K562 (cell line): ENCODE measurements at places on chromosomes 2 and 18. TPM values are rescaled to one million over a fixed set of nuclear protein-coding genes. Genes with fewer than 3 reads are reported as not detected.

MAPK4 gene
- total RNA-seq = not detected in 2 replicates

- no peak for DNase-seq
Measured at GRCh38 chr2:121999264-121999663, 243.8 kb downstream of the TSN start.

- DNase-seq = no peak
Measured at GRCh38 chr2:102096103-102096502, 46.4 kb upstream of the IL1R1 start.

- no peak for DNase-seq
Measured at GRCh38 chr2:29747786-29748470, 173.5 kb downstream of the ALK start.

DNA sequence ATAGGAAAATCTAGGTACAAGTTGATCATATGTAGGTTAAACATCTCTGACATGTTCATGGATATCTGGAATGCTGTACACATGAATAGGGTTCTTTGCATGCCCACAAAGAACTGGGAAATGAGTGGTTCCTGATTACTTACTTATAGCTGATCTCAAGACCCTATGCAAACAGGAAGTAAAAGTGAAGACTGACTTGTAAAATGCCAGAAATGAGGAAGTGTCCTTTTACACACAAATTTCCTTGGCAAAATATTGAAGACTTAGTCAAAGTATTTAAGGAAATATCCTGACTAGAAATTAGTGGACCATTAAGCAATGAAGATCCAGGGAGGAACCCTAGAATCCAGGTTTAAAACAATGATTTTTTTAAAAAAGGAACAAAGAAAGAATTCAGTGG lies 203.7 kb upstream of the DLGAP1 start:
- no peak for DNase-seq

GRCh38 chr18:5391409-5391808 lies 95.9 kb upstream of the ZBTB14 start:
- no peak for DNase-seq

- DNase-seq = no peak
Measured at GRCh38 chr2:74927621-74928020, 30.8 kb upstream of the POLE4 start.

HJURP gene
- total RNA-seq = 43.6 and 46.4 TPM in 2 replicates

DNA sequence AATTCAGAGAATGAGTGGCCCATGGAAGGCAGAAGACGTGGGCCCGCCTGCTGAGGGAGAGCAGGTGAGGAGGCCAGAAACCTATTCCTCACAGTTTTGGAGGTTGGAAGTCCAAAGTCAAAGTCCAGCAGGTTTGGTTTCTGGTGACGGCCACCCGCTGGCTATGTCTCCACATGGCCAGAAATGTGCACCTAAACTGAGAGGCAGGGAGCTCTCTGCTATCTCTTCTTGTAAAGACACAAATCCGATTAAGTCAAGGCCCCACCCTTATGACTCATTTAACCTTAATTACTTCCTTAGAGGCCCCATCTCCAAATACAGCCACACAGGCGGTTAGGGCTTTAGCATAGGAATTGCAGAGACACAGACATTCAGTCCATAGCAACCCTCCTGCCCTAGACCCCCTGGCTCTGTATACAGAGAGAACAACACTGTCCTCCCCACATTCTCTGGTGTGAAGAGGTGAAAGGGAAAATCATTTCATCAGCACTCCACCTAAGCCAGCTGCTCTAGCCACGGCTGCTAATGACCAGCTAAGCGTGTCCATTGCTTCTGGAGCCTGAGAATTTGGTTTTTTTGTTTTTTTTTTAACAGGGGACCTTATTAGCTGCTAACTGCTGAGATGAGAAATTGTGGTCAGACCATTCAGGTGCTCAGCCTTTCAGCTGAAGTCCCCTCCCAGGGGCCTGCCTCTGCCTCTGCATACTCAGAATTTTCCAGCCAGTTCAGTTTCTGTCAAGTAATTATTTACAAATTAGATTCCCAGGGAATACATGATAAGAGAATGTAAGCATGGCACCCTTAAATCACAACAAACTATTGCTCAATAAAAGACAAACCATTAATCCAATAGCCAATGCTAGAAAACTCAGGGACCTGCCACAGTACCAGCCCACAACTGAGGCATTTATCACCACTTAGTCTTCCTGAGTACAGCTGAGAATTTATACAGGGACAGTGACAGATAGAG lies 368.7 kb upstream of the ID2 start:
- DNase-seq = peak; percentile 59

GRCh38 chr18:68085251-68085650 lies 568.7 kb upstream of the DSEL start:
- no peak for DNase-seq

DNA sequence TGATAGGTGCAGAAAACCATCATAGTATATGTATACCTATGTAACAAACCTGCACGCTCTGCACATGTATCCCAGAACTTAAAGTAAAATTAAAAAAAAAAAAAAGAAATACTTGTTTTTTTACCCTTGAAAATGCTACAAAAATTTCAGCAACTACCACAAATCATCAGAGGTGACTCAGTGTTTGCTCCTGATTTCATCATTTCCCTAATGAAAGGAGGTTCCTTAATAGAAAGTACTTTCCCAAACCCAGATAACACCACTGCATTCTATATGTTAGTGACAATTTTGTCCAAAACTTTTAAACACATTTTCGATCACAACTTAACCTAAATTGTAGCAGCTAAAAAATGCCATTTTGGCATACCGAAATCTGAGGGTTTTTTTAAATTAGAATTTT lies 163.3 kb downstream of the SLC39A10 start:
- no peak for DNase-seq

- peak; percentile 4 for DNase-seq
Measured at GRCh38 chr2:166900700-166901099, 12.4 kb downstream of the XIRP2 start.

PLCD4 gene
- not detected in 2 replicates for total RNA-seq

- no peak for DNase-seq
Measured at GRCh38 chr2:204842661-204843485, 297.6 kb downstream of the PARD3B start.

- no peak for DNase-seq
Measured at GRCh38 chr2:79235135-79235534, 75.6 kb upstream of the REG3A start.

IL36A gene
- total RNA-seq = not detected in 2 replicates

- DNase-seq = no peak
Measured at GRCh38 chr2:160747501-160748170, 254.0 kb upstream of the RBMS1 start.

- DNase-seq = no peak
Measured at GRCh38 chr2:113216891-113217454, 43.2 kb downstream of the PSD4 start.

DNA sequence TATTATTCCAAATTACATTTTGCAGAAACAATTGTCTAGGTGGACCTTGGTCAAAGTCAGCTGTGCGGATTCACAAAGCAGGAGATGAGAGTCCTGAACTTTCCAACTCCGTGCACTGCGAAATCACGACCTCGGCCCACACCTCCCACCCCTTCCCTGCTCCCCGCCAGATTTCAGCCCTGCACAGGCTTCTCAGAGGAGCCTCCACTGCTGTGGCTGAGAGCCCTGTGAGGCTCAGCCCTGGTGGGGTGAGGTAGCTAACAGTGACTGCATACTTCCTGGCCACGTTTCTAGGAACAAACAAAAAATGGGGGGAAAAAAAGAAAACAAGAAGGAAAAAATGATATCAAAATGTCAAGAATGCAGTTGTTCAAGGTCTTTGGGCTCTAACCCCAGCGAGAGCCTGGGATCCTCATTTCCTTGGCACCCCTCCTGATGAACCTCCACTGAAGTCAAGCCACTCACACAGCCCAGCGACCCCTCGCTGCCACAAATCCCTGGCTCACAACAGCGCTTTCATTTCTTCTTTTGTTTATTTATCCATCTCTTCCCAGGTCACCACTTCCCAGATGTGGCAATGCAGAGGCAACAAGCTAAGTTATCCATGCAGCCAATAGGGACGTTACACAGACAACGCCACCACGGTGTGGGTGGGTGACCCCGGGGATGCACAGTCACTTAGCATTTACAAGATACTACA lies 729.7 kb upstream of the ID2 start:
- DNase-seq = no peak

DNA sequence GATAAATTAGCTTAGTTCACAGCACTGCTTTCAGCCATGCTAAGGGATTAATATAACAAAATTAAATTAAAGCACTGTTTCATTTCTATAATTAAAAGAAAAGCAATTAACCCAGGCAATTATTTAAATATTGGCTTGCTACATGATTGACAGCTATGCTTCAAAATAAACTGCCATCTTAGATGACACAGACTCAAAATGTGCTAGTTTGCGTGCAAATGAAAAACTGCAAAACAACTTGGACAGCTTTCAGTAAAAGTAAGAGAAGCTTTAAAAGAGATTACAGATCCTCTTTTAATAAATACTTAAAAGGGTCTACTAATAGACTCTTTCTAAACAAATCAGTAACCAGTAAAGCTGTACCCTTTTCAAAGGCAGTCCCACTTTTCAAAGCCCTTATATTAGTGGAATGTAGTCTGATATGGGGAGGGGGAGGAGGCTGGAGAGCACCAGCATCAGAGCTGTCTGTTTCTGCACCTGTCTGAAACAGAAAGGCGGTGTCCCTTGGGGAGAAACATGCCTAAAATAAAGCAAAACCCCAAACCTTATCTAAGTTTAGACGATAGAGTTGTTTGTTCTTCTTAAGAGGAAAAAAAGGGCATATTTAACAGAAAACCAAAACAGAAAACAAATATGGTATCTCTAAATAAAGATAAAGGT lies 20.8 kb downstream of the EIF2AK3 start:
- DNase-seq = no peak

- DNase-seq = no peak
Measured at GRCh38 chr2:57726294-57726693, 320.3 kb upstream of the VRK2 start.

BOLL gene
- total RNA-seq = 0.11 and 0.13 TPM in 2 replicates

- no peak for DNase-seq
Measured at GRCh38 chr18:61891894-61892293, 913 bp downstream of the RNF152 start.

DNA sequence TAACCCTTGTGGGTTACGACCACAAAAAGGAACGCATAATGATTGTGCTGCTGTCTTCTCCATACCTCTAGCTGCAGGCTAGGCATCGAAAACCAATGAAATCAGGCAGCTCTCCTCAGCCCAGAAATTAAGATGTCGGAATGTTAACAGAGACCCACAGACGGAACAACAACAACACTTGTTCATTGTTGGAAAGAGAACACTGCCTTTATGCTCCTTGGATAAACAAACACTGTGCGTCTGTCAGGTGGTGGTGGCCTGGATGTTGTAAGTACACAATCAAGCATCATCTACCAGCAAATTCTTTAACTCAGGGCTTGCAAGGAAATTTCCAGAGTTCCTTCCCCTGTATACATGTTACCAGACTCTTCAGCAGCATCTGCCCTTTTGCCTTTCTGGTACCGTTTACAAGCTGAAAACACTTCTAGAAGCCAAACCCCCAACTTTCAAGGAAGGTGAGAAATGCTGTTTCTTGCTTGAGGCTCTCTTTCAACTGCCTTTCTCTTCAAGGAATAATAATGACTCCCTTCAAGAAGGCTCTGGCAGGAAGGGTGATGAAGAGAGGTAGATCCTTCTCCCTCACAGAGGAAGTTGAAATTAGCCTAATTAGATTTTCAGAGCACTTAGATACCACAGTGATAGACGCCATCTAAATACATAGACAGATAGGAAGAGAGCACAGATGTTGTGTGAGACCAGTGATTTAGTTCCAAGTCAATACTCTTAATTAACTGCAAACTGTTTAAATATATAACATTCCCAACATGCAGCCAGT lies 332.7 kb downstream of the ZNF521 start:
- DNase-seq = no peak

CXCR1 gene
- not detected in 2 replicates for total RNA-seq
